Pancreas (tissue), 10 donors: ENCODE measurements at places on chromosomes 16 and 17. TPM values are rescaled to one million over a fixed set of nuclear protein-coding genes. Genes with fewer than 3 reads are reported as not detected.

- no peaks in the 10 kb centered on the region for H3K4me1 ChIP-seq
- H3K4me3 ChIP-seq = no peak overlapping the region
- no peak for DNase-seq
- no peak overlapping the region for H3K27ac ChIP-seq
- no peaks in the 10 kb centered on the region for H3K36me3 ChIP-seq
Measured at GRCh38 chr16:59975953-59976352, 1241.8 kb upstream of the GOT2 start.

DNA sequence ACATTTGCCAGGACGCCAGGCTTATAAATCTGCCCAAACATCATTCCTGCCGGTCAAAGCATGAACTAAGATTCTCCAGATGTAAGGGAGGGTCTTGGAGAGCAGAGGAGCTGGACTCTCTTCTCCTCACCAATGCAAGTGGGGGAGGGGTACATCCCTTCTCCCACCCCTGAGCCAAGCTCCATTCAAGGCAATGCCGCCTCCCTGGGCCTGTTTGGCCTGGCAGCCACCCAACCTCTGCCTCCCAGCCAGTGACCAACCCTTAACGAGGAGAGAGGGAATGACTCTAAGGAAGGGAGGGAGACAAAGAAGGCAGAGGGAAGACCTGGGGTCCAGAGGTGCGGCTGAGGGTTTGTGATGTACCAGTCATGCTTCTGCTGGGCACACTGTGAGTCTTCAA is 13.8 kb downstream of the C17orf50 start:
- H3K27ac ChIP-seq = no peak overlapping the region
- H3K36me3 ChIP-seq = no peaks in the 10 kb centered on the region
- no peak for DNase-seq
- no peaks in the 10 kb centered on the region for H3K4me1 ChIP-seq
- H3K27me3 ChIP-seq = no peaks in the 10 kb centered on the region

DNA sequence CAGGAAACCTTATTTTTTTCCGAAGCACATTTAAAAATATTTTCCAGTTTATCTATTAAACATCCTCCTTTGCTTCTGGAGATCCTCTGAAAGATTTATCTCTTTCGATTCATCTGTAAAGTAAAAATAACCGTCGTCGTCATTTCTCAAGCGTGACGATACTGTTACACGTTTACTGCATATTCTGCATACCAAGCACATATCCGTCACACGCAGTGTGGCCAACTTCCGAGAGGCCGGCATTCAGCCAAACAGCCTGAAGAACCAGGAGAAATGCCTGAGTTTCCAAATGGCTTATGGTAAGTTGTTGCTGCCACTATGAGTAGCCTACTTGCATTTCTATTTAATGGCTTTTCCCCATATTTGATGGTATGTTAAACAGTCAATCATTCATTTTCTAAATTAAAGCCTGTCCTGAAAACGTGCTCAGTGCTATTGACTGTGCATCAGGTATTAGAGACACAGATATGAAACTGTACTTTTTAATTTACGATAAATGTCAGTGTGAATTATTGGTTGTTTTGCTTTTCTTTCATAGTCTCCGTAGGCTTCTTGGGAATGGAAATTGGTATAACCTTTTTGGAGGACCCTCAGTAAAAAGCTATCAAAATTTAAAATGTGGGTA is 275.7 kb downstream of the WWOX start:
- DNase-seq = no peak
- H3K4me1 ChIP-seq = no peaks in the 10 kb centered on the region
- no peaks in the 10 kb centered on the region for H3K27me3 ChIP-seq
- H3K4me3 ChIP-seq = no peak overlapping the region
- H3K36me3 ChIP-seq = no peaks in the 10 kb centered on the region
- H3K27ac ChIP-seq = no peak overlapping the region

DNA sequence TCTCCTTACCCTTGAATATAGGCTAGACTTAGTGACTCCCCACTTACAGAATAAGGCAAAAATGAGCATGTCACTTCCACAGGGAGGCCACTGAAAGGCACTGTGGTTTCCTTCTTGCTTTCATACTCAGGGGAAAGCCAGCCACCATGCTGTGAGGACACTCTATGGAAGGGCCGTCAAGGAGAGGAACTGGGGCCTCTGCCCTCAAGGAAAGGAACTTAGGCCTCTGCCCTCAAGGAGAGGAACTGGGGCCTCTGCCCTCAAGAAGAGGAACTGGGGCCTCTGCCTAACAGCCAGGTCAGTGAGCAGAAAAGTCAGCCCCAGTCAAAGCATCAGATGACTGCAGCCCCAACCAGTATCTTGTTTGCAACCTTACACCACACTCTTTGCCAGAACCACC is 30.1 kb downstream of the VPS35 start:
- H3K36me3 ChIP-seq = no peaks in the 10 kb centered on the region
- no peaks in the 10 kb centered on the region for H3K27me3 ChIP-seq
- H3K4me1 ChIP-seq = no peaks in the 10 kb centered on the region
- DNase-seq = no peak

DNA sequence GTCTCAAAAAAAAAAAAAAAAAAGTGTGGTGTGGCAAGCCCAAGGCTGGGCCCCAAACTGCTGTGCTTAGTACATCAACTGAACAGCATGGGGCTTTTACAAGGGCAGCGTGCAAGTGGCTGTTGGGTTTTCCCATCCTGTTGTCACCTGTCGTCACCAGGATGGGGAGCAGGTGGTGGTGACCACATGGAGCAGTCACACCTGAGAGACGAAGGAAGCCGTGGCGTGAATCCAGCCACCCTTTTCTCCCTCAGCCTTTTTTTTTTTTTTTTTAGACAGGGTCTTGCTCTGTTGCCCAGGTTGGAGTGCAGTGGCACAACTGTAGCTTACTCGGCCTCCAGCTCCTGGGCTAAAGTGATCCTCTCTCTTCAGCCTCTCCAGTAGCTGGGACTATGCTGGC is 4.1 kb upstream of the MRPL58 start:
- H3K4me1 ChIP-seq = peaks cover 7% of the 10 kb centered on the region
- no peaks in the 10 kb centered on the region for H3K27me3 ChIP-seq
- no peaks in the 10 kb centered on the region for H3K36me3 ChIP-seq
- no peak overlapping the region for H3K4me3 ChIP-seq

DNA sequence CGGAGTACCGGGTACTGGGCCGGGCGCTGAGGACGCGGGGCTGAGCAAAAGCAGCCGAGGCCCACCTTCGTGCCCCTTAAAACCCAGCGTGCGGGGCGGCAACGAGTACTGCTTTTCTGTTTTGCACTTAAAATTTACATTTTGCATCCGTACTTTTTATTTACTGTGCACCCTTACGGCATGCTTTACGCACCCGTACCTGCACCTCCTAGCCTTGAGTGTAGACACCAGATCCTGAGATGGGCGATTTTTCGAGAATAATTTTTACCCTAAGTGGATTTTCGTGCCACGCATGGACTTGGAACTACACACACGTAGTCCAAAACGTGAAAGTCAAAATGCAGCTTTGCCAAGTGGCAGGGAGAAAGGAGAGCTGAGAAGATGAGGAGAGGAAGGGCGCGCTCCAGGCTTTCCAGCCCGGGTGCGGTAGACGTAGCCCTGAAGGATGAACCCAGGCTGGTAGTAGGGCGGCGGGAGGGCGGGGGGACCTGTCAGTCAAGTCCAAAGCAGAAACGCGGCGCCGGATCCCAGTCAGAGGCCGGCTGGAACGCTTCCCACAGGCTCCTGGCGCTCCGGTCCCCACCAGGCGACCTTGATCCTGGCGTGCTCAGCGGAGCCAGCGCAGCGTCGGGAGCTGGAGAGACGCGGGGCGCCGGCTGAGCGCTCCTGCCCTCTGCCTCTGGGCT is 1.2 kb upstream of the CBLN1 start:
- H3K27ac ChIP-seq = no peak overlapping the region
- H3K4me1 ChIP-seq = peaks cover 12% of the 10 kb centered on the region
- DNase-seq = peak; percentile 63

GRCh38 chr17:79476074-79476652 is 134.7 kb downstream of the RBFOX3 start:
- no peak overlapping the region for H3K27ac ChIP-seq
- no peaks in the 10 kb centered on the region for H3K4me1 ChIP-seq
- H3K36me3 ChIP-seq = no peaks in the 10 kb centered on the region
- no peaks in the 10 kb centered on the region for H3K27me3 ChIP-seq
- no peak for DNase-seq
- no peak overlapping the region for H3K4me3 ChIP-seq

DNA sequence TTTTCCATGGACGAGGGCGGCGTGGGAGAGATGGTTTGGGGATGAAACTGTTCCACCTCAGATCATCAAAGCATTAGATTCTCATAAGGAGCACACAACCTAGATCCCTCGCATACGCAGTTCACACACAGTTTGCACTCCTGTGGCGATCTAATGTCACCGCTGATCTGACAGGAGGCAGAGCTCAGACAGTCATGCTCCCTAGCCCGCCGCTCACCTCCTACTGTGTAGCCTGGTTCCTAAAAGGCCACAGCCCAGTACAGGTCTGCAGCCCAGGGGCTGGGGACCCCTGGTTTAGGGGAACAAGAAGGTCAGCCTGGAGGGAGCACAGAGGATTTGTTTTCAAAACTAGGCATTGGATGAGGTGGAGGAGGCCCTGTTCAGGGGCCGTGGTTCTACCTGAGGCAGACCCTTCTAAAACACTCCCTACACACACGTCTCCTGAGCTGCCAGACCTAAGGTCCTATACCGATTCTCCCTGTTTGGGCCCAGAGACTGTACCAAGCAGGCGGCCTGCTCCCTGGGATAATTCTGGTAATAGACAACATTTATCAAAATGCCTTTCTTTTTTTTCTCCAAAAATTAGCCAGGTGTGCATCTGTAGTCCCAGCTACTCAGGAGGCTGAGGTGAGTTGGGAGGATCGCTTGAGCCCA is 38.6 kb downstream of the AXIN2 start:
- H3K36me3 ChIP-seq = no peaks in the 10 kb centered on the region
- DNase-seq = no peak
- H3K27me3 ChIP-seq = no peaks in the 10 kb centered on the region
- no peaks in the 10 kb centered on the region for H3K4me1 ChIP-seq

DNA sequence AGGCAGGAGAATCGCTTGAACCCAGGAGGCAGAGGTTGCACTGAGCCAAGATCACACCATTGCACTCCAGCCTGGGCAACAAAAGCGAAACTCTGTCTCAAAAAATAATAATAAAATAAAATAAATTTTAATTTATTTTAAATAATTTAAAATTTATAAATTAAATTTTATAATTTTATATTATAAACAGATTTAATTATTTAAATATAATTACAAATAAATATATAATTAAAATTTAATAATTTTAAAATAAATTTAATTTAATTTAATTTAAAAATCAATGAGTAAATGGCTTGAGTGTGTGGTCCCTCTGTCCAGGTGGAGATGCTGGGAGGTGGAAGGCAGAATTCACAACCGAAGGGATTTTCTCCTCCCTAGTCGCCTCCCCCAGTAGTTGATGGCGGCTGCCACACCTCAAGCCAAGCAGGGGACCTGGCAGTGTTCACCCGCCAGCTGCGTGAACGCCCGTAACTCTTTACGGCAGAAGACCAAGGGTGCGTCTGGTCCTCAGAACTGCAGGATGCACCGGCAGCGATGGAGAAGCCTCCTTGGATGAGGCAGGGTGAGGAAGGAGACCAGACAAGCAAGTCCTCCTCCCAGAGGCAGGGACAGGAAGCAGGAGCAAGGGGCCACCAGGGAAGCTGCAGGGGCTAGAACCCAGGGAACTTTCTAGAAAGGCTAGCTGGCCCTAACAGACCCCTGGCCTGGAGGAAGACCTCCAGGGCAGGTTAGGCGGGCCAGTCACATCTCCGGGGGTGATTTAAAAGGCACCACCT is 22.9 kb upstream of the KRT17 start:
- no peak overlapping the region for H3K27ac ChIP-seq
- no peaks in the 10 kb centered on the region for H3K36me3 ChIP-seq
- H3K4me3 ChIP-seq = no peak overlapping the region
- DNase-seq = no peak
- H3K4me1 ChIP-seq = no peaks in the 10 kb centered on the region

- H3K27ac ChIP-seq = no peak overlapping the region
- peaks cover 7% of the 10 kb centered on the region for H3K27me3 ChIP-seq
- no peak overlapping the region for H3K4me3 ChIP-seq
Measured at GRCh38 chr17:5823219-5823618, 238.9 kb upstream of the NLRP1 start.

DNA sequence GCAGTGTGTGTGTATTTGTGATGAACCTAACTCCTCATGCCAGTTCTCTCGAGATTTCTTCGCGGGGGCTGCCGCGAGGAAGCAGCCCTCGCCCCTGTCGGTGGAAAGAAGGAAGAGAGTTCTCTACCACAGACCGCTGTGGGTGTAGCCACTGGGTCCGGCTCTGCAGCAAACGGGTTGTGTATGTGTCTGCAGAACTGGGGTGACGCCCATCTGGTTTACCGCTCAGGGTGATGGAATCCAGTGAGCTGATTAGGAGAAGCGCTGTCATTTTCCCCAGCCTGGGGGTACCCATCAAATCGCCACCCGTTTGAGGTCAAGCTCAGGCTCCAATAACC is 7.7 kb downstream of the CORO6 start:
- H3K4me3 ChIP-seq = no peak overlapping the region
- H3K4me1 ChIP-seq = peaks cover 15% of the 10 kb centered on the region
- no peaks in the 10 kb centered on the region for H3K27me3 ChIP-seq
- no peaks in the 10 kb centered on the region for H3K36me3 ChIP-seq

DNA sequence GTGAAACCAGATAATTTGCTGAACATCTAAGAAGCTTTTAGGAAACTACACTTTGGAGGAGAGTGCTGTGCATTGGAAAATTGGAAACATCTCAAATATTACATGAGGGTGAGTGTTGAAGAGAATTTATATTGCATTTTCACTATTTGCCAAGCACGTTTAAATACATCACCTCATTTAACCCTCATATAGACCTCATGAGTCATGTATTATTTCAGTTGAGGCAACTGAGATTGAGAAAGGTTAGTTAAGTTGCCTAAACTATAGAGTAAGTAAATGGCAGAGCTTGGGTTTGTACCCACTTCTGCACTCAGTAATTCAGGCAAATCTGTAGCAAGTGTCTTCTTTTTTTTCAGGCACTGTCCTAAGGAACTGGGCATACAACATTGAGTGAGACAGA is 3.7 kb upstream of the NLK start:
- no peaks in the 10 kb centered on the region for H3K27me3 ChIP-seq
- no peak for DNase-seq
- no peak overlapping the region for H3K27ac ChIP-seq
- H3K36me3 ChIP-seq = no peaks in the 10 kb centered on the region

- no peak for DNase-seq
- H3K4me3 ChIP-seq = no peak overlapping the region
- H3K4me1 ChIP-seq = no peaks in the 10 kb centered on the region
- H3K27me3 ChIP-seq = no peaks in the 10 kb centered on the region
Measured at GRCh38 chr17:35701491-35701890, 29.9 kb upstream of the RASL10B start.

- peaks cover 4% of the 10 kb centered on the region for H3K27me3 ChIP-seq
- no peaks in the 10 kb centered on the region for H3K4me1 ChIP-seq
- H3K27ac ChIP-seq = no peak overlapping the region
- no peaks in the 10 kb centered on the region for H3K36me3 ChIP-seq
- no peak overlapping the region for H3K4me3 ChIP-seq
Measured at GRCh38 chr17:49146620-49147306, 14.2 kb downstream of the B4GALNT2 start.

Gene CFAP97D1
- polyA plus RNA-seq = not detected

Gene KRT25
- polyA plus RNA-seq = not detected

Gene EPX
- polyA plus RNA-seq = not detected

Gene CDK3
- polyA plus RNA-seq = 34.7 TPM

Gene KRTAP3-3
- polyA plus RNA-seq = 0.30 TPM

Gene PPY
- polyA plus RNA-seq = 392 TPM

Gene NPW
- polyA plus RNA-seq = 2.7 TPM

Gene CMTR2
- 5.5 TPM for polyA plus RNA-seq
